ENCODE measurements at places on chromosomes 3 and 15. TPM values are rescaled to one million over a fixed set of nuclear protein-coding genes. Genes with fewer than 3 reads are reported as not detected.
A peak's percentile ranks its signal among the peaks of the same experiment; 100 is the strongest.

The COPG1 gene
- 121 TPM for total RNA-seq

The FGD5 gene
- total RNA-seq, result 19.3 TPM

The ADGRG7 gene
- total RNA-seq, result not detected

The SIDT1 gene
- total RNA-seq, result 0.22 TPM

The ARGFX gene
- total RNA-seq, result not detected

- H3K36me3 ChIP-seq, result peaks cover 3% of the 10 kb centered on the region
- H3K27me3 ChIP-seq, result peaks cover 12% of the 10 kb centered on the region
Observed at GRCh38 chr3:104101736-104102135, 1265.0 kb upstream of the ALCAM start.

DNA sequence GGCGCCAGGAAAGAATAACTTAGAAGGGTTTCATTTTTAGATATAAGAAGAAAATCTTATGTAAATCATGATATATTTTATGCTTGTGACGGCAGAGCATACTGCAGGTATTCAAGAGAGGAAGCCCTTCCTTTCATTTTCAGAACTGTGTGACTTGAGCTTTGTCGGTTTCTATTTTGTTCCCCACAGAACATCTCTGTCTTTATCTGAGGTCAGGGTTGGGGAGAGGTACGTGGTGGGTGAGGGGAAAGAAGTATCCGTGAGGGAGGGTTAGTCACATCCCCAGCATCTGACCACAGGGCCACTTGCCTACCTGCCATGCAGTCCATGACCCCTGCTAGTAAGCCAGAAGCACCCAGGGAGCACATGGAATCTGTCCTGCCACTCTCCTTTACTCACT is 126.5 kb downstream of the DGKG start:
- no peaks in the 10 kb centered on the region for H3K27me3 ChIP-seq
- DNase-seq, result no peak
- H3K4me1 ChIP-seq, result peaks cover 15% of the 10 kb centered on the region
- no peaks in the 10 kb centered on the region for H3K36me3 ChIP-seq

DNA sequence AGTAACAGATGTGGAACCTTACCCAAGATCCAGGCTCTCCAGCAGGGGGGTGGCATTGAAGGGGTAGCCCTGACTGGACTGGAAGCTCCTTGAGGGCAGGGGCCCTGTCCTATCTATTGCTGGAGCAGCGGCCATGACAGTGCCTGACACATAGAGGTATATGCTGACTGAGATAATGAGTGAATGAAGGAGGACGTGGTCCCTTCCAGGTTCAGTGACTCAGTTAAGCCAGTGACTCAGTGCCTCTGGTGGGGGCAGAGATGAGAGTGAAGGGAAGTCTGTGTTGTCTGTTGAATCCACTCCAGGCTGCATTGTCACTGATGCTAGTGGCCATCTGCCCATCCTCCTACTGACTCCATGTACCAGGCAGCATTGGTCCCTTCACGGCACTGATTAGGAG is 13.0 kb upstream of the CTXND1 start:
- peaks cover 25% of the 10 kb centered on the region for H3K27me3 ChIP-seq
- no peak overlapping the region for H3K27ac ChIP-seq
- DNase-seq, result no peak
- H3K4me3 ChIP-seq, result no peak overlapping the region
- H3K36me3 ChIP-seq, result no peaks in the 10 kb centered on the region

- H3K4me3 ChIP-seq, result no peak overlapping the region
- peaks cover 12% of the 10 kb centered on the region for H3K4me1 ChIP-seq
- H3K27me3 ChIP-seq, result no peaks in the 10 kb centered on the region
- DNase-seq, result no peak
Observed at GRCh38 chr3:161314836-161315395, 56.4 kb downstream of the SPTSSB start.

GRCh38 chr3:150000641-150001040 is 29.9 kb upstream of the PFN2 start:
- DNase-seq, result no peak
- H3K4me3 ChIP-seq, result no peak overlapping the region
- no peaks in the 10 kb centered on the region for H3K36me3 ChIP-seq
- no peak overlapping the region for H3K27ac ChIP-seq

DNA sequence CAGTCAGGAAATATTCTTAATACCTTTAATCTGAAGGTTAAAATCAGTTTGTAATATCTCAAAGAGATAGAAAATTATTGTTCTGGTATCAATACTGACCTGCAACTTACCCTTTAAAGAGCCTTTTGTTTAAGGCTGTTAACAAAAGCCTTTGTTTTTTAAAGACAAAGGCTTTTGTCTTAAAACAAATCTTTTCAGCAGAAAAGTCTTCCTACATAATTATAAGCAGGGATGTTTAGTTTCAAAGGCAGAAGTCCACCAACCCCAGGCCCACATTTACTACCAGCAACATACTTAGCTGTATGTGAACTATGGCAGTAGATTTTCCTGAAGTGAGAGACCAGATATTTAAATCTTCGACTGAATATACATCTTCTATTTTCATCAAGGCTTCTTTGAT is 36.2 kb downstream of the SLC30A4 start:
- no peaks in the 10 kb centered on the region for H3K36me3 ChIP-seq
- peaks cover 83% of the 10 kb centered on the region for H3K27me3 ChIP-seq
- H3K27ac ChIP-seq, result no peak overlapping the region
- H3K4me3 ChIP-seq, result no peak overlapping the region
- peaks cover 5% of the 10 kb centered on the region for H3K4me1 ChIP-seq

- H3K27ac ChIP-seq, result no peak overlapping the region
- no peak for DNase-seq
- H3K4me1 ChIP-seq, result no peaks in the 10 kb centered on the region
- no peaks in the 10 kb centered on the region for H3K27me3 ChIP-seq
Observed at GRCh38 chr3:148598619-148599018, 99.1 kb upstream of the AGTR1 start.

GRCh38 chr3:126432361-126433104 is 37.8 kb downstream of the CFAP100 start:
- H3K4me3 ChIP-seq, result no peak overlapping the region
- H3K4me1 ChIP-seq, result no peaks in the 10 kb centered on the region
- H3K27ac ChIP-seq, result no peak overlapping the region
- no peaks in the 10 kb centered on the region for H3K27me3 ChIP-seq
- peaks cover 2% of the 10 kb centered on the region for H3K36me3 ChIP-seq

DNA sequence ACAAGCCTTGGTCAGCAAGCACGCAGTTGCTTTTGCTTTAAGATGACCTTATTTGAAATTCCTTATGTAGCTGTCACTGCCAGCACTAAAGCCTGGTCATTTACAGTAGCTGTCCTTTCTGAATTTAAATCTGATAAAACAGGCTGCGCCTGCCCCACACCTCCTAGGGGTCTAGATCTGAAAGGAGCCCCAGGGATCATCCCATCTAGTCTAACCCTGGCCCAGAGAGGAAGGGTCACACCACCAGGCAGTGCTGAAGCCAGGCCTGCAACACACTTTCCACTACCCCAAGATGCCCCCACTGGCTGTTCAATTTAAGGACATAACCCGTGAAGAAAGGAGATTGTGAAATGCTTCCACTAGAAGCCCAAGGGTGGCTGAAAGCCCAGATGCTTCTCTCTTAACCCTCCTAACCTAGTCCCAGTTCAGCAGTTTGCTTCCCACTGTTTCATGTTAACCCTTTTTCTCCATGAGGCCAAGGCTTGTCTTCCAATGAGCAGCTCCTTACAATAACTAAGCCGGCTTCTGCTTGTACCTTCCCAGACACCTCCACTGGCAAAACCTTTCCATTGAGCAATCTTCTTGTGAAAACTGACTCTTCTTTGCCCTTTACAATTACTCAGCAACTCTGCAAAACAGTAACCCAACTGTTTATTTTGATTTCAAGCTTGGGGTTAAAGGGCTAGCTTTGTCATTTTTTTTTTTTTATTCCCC is 198.9 kb upstream of the LPP start:
- H3K4me3 ChIP-seq, result no peak overlapping the region
- no peak overlapping the region for H3K27ac ChIP-seq
- no peaks in the 10 kb centered on the region for H3K27me3 ChIP-seq

DNA sequence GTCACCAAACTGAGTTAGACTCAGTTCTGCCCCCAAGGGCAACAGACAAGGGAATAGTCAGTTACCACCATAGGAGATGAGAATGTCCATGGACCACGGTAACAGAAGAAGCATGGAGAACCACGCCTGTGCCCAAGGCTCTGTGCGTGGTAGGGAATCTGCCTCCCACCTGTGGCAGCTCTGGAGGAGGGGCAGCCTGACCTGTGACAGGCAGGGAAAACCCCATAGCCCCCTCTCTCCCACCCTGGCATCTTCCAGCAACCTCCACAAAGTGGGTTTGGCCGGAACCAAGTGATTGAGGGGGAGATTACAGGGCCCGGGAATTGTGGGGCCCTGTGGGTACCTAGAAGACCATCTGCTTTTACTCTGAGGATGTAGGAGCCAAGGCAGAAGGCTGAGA is 14.3 kb upstream of the LTF start:
- no peak overlapping the region for H3K27ac ChIP-seq
- no peak for DNase-seq
- H3K4me1 ChIP-seq, result no peaks in the 10 kb centered on the region
- H3K4me3 ChIP-seq, result no peak overlapping the region

- H3K4me3 ChIP-seq, result no peak overlapping the region
- H3K36me3 ChIP-seq, result no peaks in the 10 kb centered on the region
- no peaks in the 10 kb centered on the region for H3K27me3 ChIP-seq
- DNase-seq, result no peak
- H3K27ac ChIP-seq, result no peak overlapping the region
Observed at GRCh38 chr15:99399618-99400017, 148.3 kb downstream of the LRRC28 start.

DNA sequence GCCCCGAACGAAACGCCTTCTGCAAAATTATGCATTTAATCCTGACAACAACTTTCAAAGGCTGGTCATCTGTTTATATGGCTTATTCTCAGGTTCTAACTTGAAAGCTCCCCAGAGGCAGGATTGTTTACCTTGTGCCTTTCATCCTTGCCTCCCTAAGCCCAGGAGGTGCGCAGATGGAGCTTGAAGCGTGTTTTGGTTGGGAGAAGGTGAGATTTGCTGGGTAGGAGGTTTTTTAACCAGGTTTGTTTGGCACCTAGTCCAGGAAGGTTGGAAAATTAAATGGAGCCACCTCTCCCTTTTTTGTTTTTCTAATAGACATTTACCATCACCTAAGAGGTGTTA is 675 bp downstream of the TSEN2 start:
- H3K4me1 ChIP-seq, result peaks cover 23% of the 10 kb centered on the region
- DNase-seq, result no peak
- H3K4me3 ChIP-seq, result peak overlapping the region; percentile 97
- peak overlapping the region; percentile 39 for H3K27ac ChIP-seq
- H3K36me3 ChIP-seq, result peaks cover 8% of the 10 kb centered on the region
- H3K27me3 ChIP-seq, result no peaks in the 10 kb centered on the region

DNA sequence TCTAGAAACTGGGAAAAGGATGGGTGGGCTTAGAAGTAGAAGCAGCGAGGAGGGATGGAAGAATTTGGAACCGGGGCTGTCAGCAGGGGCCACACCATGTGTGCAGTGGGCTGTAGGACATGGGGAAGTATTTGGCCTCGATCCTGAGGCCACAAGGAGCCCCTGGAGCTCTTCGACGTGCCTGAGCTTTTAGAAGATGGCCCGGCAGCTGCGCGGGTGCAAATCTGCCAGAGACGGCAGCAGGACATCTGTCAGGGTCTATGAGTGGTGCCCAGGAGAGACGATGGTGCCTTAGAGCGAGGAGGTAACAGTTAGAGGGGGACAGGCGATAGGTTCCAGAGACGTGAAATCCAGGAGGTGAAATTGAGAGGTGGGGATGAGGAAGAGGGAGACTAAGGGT is 321.1 kb downstream of the UACA start:
- peaks cover 17% of the 10 kb centered on the region for H3K27me3 ChIP-seq
- H3K27ac ChIP-seq, result no peak overlapping the region
- H3K36me3 ChIP-seq, result no peaks in the 10 kb centered on the region
- no peak overlapping the region for H3K4me3 ChIP-seq

DNA sequence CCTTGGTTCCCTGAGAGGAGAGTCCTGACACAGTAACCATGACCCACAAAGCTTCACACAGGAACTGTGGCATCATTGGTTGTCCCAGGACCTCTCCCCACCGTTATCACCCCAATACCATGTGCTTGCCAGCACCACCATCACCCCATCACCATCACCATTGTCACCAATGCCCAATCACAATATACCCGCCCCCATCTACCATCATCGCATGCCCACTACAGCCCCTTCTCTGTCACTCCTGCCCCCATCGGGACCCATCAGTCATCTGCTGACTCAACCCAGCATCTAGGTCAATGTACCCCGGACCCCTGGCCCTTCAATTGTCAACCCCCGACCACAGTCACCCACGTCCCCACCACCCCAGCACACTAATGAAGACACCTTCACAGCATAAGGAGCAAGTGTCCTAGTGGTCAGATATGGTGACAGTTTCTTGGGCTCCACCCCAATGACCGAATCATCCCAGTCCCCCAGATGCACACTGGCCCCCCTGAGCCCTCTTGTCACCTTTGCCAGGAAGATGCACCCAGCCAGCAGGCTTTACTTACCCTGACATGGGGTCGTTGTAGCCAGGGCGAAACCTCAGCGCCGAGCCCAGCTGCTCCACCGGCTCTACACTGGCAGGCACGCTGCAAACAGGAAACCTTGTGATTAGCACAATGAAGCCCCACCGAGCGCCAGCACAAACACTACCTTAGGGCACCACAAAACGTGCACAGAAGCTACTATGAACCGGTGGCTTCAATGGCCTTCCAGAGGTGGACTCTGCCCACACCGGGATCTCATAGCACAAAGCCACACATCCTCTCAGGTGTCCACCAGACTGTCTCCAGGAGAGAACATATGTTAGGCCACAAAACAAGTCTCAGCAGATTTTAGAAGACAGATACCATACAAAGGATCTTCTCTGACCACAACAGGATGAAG is 25.1 kb downstream of the SHISA5 start:
- H3K27ac ChIP-seq, result 0 out of 2 replicates have a peak overlapping the region, but pooled peaks have one; percentile 63
- peaks cover 30% of the 10 kb centered on the region for H3K4me1 ChIP-seq
- H3K27me3 ChIP-seq, result no peaks in the 10 kb centered on the region
- no peak for DNase-seq
- no peak overlapping the region for H3K4me3 ChIP-seq

DNA sequence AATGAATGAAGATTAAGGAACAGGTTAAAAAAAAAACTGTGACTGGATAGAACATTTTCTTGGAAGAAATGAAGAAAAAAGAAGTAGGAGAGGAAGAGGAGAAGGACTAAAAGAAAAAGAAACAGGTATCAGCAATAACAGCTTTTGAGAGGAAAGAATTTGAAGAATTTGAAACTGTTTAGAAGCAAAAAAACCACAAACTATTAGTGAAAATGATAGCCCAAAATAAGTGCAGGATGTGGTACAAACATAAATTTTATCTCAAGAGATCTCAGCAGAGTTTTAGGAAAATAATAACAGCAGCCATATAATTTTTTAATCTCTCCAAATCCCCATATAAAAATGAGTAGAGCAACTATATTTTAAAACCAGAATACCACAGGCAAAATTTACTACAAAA is 8.8 kb upstream of the A4GNT start:
- no peak for DNase-seq
- H3K27me3 ChIP-seq, result no peaks in the 10 kb centered on the region
- H3K4me3 ChIP-seq, result no peak overlapping the region
- no peak overlapping the region for H3K27ac ChIP-seq
- H3K4me1 ChIP-seq, result peaks cover 7% of the 10 kb centered on the region

Data from WTC11 (cell line).